ENCODE measurements at places on chromosomes 2 and 18. TPM values are rescaled to one million over a fixed set of nuclear protein-coding genes. Genes with fewer than 3 reads are reported as not detected.

The SKOR2 gene
- not detected for total RNA-seq

The TUBB8B gene
- total RNA-seq = not detected

The LRRTM4 gene
- not detected for total RNA-seq

The MARCHF4 gene
- 0.72 TPM for total RNA-seq

The DSC2 gene
- 19.4 TPM for total RNA-seq

The LOXHD1 gene
- not detected for total RNA-seq

The SULT1C2 gene
- not detected for total RNA-seq

The PSMA8 gene
- not detected for total RNA-seq

The KLHL30 gene
- total RNA-seq = 0.04 TPM

The ST3GAL5 gene
- total RNA-seq = 12.9 TPM

The MAP3K20 gene
- 91.4 TPM for total RNA-seq

The RIT2 gene
- total RNA-seq = not detected

The RABL2A gene
- 4.7 TPM for total RNA-seq

The BOLL gene
- total RNA-seq = not detected
